ENCODE measurements at places on chromosomes 5 and 9.

DNA sequence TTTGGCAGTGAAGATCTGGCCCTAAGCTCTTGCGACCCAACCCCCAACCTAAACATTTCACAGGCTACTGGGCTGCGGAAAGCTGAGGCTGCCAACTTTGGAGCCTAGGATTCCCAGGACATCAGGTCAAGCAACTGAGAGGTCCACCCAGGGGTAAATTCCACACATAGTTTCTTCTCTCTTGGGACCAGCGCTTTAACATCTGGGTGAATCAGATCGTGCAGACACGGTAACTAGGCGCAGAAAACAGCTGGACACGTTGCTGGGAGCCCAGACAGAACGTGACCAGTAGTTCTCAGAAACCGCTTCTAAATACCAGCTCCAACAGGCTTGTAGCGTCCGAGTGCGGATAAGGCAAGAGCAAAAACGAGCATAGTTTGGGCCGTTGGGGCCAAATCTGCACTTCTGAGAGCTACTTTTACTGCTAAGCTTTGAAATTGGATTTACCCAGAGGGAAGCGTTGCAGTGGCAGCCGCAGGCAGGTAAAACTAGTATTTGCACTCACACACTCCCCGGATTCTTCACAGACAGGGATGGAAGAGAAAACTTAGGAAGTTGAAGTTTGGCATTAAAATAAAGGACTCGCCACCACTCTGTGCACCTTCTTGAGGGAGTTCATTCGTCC is 11.8 kb downstream of the ITGA1 start:
- DNase-seq = peak; percentile 97

DNA sequence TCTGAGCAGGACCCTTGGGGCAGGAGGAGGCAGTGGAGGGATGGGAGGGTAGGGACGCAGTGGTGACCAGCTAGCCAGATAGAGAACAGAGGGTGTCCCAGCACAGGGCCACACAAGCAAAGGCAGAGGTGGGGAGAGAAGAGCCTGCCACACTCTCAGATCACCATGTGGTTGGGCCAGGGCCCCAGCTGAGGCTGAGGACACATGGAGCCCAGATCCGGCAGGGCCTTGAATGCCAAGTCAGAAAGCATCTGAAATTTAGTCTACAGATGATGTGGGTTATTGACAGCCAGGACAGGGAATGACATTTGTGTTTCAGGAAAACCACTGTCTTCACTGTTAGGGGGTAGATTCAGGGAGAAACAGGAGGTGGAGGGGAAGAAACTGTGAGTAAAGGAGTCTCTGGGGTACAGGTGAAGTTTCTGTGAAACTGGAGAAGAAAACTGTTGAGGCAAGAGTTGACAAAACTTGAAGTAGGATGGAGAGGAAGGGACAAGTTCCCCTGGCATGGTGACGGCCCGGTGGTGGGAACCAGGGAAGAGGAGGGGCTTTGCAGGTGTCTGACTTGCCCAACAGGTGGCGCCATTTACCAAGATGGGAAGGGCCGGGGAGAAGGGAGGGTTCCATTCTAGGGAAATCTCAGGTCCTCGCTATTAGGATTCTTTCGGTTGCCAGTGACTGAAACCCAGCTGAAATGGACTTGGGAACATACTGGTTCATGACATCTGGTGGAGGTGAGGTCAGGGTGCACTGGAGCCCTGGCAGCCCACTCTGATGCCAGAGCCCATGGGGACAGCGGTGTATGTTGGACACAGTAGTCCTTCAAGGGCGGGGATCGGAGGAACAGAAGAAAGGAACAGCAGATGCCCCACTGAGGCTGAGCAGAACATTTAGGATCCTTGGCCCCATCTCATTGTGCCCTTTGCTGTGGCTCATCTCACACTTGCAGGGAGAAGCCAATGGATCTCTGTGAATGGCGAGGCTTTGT is 100.1 kb downstream of the KCNIP1 start:
- no peak for DNase-seq

DNA sequence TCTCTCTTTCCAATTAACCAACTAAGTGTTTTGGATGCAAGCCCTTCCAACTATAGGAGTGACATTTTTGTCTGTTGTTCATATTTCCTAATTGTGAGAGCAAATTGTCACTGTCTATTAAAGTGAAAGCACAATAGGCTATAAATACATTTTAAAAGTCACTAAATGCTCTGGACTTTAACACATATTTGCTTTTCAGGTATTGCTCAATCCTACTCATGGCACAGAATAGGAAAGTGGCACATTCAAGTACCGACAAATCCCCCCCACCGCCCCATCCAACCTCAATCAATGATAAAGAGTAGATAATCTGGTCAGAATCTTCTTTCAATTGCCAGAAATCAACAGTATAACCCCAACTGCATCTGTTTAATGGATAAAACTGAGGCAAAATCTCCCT is 419.8 kb downstream of the PLK2 start:
- no peak for DNase-seq

DNA sequence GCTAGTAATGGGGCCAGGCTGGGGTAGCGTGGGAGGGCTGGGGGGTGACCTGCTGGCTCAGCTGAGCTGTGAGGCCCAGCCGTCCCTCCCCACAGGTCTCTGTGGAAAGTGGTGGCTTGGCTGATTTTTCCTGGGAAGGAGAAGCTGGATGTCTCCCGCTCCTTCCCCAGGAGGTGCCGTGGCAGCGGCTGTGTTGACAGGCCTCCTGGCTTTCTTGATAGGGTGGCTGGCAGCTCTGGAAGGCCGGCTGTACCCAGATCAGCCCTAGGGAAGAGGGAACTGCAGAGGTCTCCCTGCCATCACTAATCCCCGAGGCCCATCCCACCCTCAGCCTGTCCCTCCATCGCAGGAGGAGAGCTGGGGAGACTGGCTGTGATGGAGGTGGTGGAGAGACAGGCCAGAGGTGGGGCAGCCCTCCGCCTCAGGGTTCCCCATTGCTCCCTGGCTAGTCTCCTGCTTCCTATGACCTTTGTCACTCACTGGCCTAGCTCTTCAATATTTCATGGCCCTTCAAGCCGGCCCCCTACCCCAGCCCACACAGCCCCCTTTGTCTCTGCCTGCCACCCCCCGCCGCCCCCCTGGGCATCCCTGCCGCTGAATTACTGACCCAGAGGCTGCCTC is 6.8 kb downstream of the CXXC5 start:
- no peak for DNase-seq

GRCh38 chr5:158792186-158792585 is 307.5 kb downstream of the EBF1 start:
- no peak for DNase-seq

- peak; percentile 94 for DNase-seq
These were observed 34.0 kb upstream of the NCS1 start for GRCh38 chr9:130138171-130138653.

DNA sequence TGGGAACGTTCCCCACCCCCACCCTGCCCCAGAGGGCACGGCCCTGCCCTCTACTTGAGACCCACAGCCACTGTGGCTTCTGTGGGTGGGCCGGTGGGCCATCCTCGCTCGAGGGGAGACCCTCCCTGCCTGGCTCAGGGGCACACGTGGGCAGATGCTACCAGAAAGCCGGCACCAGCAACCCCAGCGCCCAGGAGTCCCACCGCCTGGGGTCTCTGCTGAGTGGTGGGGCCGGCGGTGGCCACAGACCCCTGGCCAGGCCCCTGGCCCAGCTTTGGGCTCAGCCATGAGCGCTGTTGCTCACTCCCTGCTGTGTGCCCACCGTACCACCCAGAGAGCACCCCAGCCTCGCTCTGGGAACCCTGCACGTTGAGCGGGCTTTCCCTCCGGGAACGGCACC is 16.5 kb upstream of the NRARP start:
- DNase-seq = no peak

GRCh38 chr5:147809830-147810666 is 21.4 kb downstream of the SPINK1 start:
- DNase-seq = no peak

DNA sequence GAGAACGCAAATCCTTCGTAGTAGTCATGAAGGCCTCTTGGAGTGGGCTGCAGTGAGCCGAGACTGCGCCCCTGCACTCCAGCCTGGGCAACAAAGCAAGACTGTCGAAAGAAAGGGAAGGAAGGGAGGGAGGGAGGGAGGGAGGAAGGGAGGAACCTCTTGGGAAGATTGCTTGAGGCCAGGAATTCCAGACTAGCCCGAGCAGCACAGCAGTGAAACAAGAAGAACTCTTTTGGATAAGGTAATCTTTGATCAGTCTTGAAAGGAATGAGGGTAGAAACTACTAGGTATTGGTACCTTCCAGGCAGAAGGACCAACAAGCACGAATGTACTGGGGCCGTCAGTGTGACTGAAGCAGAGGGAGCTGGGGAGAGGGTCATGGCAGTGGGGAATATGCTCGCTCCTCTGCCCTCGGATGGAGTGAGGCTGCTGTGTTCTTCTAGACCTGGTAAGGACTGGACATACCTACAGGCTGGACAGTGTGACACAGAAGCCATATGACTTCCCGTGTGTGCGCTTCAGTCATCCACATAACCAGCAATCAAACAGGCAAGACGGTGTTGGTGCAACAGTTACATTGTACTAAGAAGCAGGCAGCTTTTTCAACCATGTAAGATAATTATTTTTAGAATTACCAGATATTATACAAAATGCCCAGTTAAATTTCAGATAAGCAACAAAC is 45.2 kb downstream of the P4HA2 start:
- no peak for DNase-seq

- DNase-seq = peak; percentile 77
These were observed 214.4 kb downstream of the NXNL2 start for GRCh38 chr9:88749420-88749819.

GRCh38 chr9:122116448-122117173 is 23.5 kb upstream of the TTLL11 start:
- no peak for DNase-seq

- DNase-seq = no peak
These were observed 8.0 kb upstream of the INIP start for GRCh38 chr9:112725961-112726360.

DNA sequence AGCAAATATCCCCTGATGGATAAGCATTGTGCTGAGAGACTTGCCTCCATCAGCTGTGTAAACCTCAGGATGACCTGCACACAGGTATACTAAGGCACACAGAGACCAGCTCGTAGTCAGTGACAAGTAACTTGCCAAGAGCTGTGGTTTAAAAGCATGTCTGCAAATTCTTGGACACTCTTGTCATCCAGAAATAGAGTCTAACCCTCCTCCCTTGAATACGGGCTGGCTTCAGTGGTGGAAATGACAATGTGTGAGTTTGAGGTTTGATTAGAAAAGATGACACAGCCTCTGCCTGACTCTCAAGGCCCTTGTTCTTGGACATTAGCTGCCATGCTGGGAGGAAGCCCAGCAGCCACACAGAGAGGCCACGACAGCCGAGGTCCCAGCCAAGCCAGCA is 114.4 kb downstream of the GADD45G start:
- no peak for DNase-seq
